Subcutaneous preadipocyte (primary cell): ENCODE measurements at places on chromosomes 3 and 15. TPM values are rescaled to one million over a fixed set of nuclear protein-coding genes. Genes with fewer than 3 reads are reported as not detected.

HYKK gene
- total RNA-seq: 3.1 and 3.3 TPM in 2 replicates

ADAMTS9 gene
- total RNA-seq: 2.2 and 3.3 TPM in 2 replicates

NR2E3 gene
- 0.20 and 0.37 TPM in 2 replicates for total RNA-seq

PLA2G4D gene
- total RNA-seq: not detected in 2 replicates

SGO1 gene
- 7.0 and 12.5 TPM in 2 replicates for total RNA-seq

ZBTB47 gene
- total RNA-seq: 23.1 and 26.5 TPM in 2 replicates

NKIRAS1 gene
- 12.3 and 12.5 TPM in 2 replicates for total RNA-seq

NTRK3 gene
- total RNA-seq: not detected in 2 replicates
